ENCODE measurements at places on chromosomes 11 and 22.

DNA sequence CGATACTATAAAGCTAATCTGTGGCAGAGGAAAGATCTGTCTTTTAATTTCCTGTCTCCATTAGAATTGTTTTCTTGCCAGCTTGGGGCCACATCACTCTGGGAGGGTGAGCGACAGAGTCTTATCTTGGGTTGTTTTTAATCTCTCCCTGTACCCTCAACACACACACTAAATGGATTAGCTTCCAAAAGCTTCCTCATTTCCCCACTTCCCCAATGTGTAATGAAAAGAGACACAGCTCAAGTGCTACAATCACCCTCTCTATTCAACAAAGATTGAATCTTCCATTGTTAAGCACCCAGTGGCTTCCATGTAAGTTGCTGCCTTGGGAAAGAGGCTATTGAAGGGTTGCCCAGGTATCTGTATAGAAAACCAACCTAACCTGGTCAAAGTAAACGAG, 6.1 kb upstream of the ASCL3 start:
- DNase-seq = no peak

- DNase-seq = peak; percentile 30
Measured at GRCh38 chr11:113730887-113731726, 25.0 kb upstream of the TMPRSS5 start.

- no peak for DNase-seq
Measured at GRCh38 chr22:50226063-50226874, 18.6 kb downstream of the TUBGCP6 start.

- DNase-seq = no peak
Measured at GRCh38 chr22:49177666-49178065, 650.0 kb downstream of the BRD1 start.

GRCh38 chr11:36149538-36150242, 139.5 kb downstream of the COMMD9 start:
- DNase-seq = peak; percentile 98

DNA sequence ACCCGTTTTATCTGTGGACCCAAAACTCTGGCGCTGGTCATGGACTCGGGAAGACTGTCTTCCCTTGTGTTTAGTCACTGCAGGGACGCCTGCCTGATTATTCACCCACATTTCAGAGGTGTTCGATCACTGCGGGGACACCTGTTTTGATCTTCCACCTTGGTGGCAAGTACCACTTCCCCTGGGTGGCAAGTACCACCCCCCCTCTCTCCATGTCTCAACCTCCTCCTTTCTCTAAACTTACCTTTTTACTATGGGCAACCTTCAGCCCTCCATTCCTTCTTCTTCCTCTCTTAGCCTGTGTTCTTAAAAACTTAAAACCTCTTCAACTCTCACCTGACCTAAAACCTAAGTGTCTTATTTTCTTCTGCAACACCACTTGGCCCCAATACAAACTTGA, 1.9 kb upstream of the NDUFC2 start:
- no peak for DNase-seq

- DNase-seq = no peak
Measured at GRCh38 chr11:91160661-91161060, 937.8 kb upstream of the CHORDC1 start.

GRCh38 chr11:76155500-76156227, 50.6 kb downstream of the WNT11 start:
- DNase-seq = no peak

DNA sequence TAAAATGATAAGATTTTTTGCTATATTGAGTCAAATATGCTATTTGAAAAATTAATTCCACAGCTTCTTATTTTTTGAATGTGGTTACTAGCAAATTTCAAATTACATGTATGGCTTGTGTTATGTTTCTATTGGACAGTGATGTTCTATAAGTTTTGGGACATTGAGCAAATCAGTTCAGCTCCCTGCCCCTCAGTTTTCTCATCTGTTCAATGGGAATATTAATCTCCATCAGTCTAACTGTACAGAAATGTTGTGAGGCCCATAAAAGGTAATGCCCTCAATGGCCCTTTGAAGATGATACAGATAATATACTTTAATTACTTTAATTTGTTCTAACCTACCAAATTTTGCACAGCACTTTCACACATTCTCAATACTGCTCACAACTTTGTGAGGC, 15.2 kb downstream of the WT1 start:
- no peak for DNase-seq

DNA sequence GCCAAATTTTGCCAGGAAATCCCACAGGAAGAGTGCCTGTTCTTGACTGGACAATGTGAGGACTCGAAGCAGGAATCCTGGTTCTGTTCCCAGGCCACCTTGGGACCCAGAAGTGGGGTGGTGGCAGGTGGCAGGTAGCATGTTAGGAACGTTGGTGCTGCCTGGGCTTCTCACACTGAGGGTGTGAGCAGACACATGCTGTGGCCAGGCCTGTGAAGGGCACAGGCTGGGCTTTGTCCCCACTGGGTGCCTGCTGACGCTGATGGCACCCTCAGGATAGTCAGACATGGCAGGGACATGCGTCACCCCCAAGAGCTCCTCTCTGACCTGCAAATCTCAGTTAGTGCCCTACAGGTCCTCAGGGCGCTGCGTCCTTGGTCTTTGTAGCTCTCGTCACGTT, 21.1 kb upstream of the NECTIN1 start:
- no peak for DNase-seq

DNA sequence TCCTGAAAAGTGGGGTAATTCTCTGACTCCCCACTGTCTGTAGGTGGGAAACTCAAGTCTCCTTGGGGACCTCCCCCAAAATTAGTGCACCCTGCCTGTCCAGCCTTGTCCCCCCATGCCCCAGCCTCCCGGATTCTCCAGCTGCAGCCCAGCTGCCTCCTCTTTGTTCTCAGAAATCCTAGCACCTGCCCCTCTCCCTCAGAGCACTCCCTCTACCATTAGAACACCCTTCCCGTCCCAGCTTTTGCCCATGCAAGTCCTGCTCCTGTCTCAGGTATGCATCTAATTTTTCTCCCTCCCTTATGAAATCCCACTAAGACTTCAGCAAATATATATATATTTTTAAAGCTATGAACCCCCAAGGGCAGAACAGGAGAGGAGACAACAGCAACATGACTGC, 37.3 kb downstream of the LRFN4 start:
- DNase-seq = no peak

DNA sequence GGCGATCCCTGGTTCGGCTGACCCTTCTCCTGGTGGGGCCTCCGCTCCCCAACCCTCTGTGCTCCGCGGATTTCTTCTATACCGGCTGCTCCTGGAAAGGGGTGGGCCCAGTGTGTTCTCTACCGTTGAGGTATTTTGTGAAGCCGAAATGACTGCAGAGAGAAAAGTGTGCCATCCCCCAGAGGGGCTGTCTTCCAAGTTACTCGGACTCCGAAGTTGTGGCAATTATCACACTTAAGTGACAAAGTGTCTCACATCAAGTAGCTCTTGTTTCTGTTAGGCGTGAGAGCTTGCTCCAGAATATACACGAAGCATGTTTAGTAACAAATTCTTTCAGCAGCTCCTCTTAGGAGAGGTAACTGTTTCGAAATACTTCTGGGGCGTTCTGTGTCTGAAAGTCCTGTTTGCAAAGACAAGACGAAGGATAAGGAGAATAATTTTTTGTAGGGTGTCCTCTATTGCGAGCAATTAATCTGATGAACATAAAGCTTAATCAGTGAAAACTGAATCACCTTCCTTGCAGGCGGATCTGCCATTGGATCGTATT, 434 bp downstream of the XPNPEP3 start:
- peak; percentile 3 for DNase-seq

- DNase-seq = no peak
Measured at GRCh38 chr22:21718499-21718898, 17.1 kb downstream of the YPEL1 start.

- DNase-seq = no peak
Measured at GRCh38 chr11:71118671-71119250, 133.6 kb downstream of the SHANK2 start.

DNA sequence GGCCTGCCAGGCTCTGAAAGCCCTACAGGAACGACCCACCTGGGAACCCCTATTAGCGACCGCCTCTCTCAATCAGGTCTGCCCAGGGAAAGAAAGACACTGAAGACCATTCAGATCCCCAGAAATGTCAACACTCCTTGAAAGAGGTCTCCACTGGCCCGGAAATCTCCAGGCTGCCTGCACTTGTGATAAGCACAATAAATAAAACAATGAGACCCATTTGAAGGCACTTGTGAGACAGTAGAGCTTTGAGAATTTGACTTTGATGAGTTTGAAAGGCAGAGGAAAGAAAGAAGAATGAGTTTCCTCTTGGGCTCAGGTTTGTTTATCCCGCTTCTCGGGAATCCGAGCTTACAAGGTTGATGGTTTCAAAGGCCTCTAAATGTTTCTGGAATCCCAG, 416.3 kb downstream of the BUD13 start:
- no peak for DNase-seq

All from foreskin melanocyte (primary cell).